ENCODE measurements at places on chromosomes 12 and 14.
A peak's percentile ranks its signal among the peaks of the same experiment; 100 is the strongest.

- DNase-seq = peak; percentile 54
These were observed 1.1 kb downstream of the IPO8 start for GRCh38 chr12:30694412-30695198.

GRCh38 chr12:47805417-47805816 is 14.3 kb downstream of the HDAC7 start:
- DNase-seq = no peak

DNA sequence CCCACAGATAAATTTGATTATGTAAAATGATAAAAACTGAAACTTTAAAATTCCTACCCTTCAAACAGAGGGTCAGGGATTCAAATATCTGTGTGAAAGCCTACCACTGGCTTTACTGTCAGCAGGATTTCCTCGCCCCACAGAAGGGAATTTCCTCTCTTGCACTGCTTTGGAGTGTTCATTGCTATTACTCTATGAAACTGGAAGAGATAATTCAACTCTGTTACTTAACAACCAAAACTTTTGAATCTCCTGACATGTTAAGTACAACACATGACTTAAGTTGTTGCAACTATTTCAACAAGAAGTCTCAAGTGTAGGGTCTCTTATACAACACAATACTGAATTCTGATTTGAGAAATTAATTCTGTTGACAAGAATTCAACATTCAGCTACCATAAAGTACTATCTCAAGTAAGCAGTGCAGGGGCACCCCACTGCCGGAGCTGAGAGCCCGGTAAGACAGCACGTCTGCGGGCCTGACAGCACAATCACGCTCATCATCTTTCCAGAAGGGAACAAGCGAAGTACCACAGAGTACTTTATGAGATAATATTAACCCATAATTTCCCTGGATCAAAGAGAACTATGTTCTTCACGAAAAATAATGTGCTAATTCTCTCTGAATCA is 22.9 kb downstream of the DICER1 start:
- DNase-seq = no peak

GRCh38 chr14:90491221-90491885 is 94.5 kb downstream of the CALM1 start:
- no peak for DNase-seq

GRCh38 chr12:129854591-129854990 is 49.2 kb downstream of the TMEM132D start:
- no peak for DNase-seq

DNA sequence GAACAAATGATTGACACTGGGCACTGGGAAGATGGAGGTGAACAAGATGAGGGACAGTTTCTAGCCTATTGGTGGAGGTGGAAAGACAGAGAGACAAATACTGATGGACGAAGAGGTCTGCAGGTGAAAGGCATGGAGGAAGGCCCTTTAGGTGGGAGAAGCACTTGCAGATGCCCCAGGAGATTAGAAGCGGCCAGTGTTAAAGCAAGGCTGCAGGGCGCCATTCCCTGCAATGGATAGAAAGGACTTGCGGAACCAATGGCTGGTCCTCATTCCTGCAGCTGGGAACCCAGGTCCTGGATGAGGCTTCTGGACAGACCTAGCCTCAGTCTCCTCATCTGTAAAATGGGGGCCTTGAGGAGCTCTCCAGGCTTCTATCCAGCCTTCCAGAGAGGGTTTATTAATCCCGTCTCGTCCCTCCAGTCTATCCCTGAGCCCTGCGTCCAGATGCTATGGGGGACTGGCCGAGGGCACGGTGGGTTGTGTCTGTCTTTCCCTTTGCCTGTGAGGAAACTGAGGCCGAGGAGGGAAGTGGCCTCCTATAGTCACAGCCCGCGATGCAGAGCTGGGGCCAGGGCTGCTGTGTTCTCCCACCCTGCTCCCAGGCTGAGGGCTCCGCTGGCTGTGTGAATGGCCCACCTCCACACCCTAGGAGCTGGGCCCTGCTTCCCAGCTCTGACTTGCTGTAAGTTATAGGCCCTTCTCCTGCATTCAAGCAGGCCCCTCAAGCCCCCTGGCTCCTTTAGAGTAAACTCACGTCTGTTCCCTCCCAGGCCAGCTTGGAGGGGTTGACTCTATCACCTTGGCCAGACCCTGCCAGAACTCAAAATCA is 33.0 kb downstream of the CYP46A1 start:
- no peak for DNase-seq
